SW480 (cell line): ENCODE measurements at places on chromosomes 1 and 21.
A peak's percentile ranks its signal among the peaks of the same experiment; 100 is the strongest.

GRCh38 chr1:157084720-157085119 lies 14.9 kb downstream of the ETV3L start:
- no peak for DNase-seq

DNA sequence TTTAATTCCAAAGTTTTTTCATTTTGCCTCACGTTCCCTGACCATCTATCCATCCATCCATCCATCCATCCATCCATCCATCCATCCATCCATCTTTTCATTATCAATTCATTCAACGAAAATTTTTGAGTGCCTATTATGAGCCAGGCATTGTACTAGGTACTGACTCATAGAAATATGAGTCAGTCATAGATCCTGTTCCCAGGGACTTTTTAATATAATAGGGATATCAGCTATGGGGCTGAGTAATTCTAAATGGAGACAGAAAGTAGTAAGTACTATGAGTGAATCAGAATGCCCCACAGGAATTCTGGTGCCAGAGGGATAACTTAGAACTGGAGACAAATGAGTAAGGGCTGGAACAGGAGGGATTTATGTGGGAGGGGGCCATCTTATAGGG lies 49.8 kb upstream of the GNG12 start:
- DNase-seq: no peak

- no peak for DNase-seq
Measured at GRCh38 chr1:44945967-44946366, 40.4 kb downstream of the EIF2B3 start.

- DNase-seq: no peak
Measured at GRCh38 chr1:52756020-52756419, 29.8 kb downstream of the ZYG11B start.

- no peak for DNase-seq
Measured at GRCh38 chr1:74457253-74457652, 55.2 kb downstream of the LRRC53 start.

DNA sequence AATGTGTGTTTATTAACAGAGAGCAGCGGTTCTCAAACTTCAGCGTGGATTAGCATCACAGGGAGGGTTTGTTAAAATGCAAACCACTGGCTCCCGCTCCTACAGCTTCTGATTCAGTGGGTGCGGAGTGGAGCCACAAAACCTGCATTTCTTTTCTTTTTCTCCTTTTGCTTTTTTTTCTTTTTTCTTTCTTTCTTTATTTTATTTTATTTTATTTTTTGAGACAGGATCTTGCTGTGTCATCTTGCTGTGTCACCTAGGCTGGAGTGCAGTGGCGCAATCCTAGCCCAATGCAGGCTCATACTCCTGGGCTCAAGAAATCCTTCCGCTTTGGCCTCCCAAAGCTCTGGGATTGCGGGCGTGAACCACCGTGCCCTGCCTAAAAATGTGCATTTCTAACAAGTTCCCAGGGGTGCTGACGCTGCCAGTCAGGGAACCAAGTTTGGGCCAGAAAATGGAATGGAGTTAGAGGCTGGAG lies 20.9 kb upstream of the SLC1A7 start:
- DNase-seq: no peak

DNA sequence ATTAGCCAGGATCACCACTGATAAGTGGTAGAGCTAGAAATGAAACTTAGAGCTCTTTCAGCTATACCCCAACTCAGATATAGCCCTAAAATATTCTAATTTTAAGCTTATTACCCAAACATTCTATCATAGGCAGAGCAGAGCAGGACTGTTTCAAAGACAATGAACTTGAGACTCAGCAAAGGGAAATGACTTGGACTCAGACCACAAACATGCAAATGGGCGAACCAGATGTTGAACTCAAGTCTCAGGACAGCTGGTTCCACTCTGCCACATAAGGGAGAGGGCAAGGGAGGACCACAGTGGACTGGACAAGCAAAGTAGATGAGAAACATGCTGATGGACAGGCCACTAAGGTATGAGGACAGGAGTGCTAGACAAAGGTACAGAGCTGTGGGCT lies 315.3 kb downstream of the OMA1 start:
- DNase-seq: no peak

GRCh38 chr1:100719490-100719889 lies at the start of gene VCAM1:
TSS of gene VCAM1 (plus strand) at chr1:100719742. CDS start at chr1:100719861, 119 bp downstream.
- no peak for DNase-seq

DNA sequence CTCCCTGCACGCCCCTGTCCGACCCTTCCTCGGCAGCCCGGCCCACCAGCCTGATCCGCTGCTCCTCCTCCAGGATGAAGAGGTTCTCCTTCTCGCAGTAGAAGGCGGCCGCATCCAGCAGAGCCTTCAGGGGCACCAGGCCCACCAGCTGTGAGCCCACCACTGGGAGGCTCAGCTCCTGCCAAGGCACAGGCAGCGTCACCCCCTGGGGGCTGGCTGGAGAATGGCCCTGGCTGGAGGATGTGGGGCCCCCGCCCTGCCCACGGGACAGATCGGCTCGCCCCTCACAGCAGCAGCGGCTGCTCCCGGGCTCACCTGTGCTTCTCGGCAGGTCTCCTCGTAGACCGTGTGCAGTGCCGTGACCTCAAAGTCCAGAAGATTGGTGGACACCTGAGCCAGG lies 5.3 kb downstream of the FTCD start:
- no peak for DNase-seq

DNA sequence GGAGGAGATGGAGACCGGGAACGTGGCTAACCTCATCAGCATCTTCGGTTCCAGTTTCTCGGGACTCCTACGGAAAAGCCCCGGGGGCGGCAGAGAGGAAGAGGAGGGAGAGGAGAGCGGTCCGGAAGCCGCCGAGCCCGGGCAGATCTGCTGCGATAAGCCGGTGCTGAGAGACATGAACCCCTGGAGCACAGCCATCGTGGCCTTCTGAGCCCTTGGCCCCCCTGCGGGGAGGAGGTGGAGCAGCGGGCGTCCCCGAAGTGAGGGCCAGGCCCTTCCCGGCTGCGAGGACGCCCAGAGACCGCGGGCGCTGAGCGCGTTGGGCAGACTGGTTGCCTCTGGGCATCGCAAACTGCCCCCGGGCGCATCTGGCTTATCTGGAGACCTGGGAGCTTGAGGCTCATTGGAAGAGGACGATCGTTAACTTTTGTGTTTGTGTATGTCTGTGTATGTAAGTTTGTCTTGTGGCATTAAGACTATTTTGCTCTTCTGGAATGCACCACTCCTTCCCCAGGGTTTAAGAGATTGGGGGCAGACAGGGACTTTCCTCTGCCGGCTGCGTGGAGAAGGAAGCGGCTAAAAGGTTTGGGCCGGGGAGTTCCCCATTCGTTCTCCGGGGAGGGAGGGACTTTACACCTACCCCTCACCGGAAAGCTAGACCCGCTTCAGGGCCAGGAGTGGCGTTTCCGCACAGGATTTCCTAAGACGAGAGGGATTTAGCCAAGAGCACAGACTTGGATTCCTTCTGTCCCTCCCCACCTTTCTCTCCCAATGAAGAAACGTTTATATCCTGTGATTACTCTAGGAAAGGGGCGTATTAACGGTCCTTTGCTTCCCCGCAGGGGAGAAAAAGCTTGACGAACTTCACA lies 1.4 kb downstream of the IER5 start:
- no peak for DNase-seq

DNA sequence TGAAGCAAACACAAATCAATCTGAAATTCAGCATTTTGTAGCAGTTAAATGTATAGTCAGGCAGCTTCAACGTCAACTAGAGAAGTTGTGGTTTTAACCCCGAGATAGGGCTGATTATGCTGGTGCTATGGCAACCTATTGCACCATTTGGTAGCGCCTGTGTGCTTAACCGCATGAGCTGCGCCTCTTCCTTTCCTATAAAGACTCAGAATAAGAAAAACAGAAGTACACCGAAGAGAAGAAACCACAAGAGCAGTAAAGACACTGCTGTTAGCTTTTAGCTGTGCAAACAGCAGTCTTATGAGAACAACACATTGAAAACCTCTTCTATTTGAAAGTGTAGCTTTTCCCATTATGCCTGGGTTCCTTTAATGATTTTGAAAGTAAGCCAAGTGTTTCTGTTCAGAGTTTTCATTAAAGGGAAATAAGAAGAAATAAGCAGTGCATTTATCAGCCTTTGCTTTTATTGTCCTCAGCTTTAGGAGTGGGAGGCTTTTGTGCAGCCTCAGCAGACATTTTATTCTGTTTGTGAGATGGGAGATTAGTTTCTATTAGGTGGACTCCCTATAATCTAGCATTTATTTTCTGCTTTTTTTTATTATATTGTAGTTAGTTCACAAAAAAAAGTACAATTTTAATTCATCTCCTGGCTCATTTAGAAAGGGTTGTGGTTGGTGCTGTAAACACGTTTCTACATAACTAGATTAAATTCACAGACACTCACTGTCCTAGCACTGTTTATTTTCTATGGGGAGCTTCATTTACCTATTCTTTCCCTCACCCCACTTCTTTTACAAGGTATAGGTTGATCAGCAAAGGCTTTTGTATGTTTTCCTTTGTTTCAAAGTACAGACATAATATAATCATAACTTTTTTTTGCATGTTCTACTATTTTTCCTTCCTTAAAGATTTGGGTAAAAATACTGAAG lies 43.3 kb downstream of the PTPRC start:
- DNase-seq: peak; percentile 87

- peak; percentile 41 for DNase-seq
Measured at GRCh38 chr1:107277022-107277421, 136.2 kb downstream of the NTNG1 start.

DNA sequence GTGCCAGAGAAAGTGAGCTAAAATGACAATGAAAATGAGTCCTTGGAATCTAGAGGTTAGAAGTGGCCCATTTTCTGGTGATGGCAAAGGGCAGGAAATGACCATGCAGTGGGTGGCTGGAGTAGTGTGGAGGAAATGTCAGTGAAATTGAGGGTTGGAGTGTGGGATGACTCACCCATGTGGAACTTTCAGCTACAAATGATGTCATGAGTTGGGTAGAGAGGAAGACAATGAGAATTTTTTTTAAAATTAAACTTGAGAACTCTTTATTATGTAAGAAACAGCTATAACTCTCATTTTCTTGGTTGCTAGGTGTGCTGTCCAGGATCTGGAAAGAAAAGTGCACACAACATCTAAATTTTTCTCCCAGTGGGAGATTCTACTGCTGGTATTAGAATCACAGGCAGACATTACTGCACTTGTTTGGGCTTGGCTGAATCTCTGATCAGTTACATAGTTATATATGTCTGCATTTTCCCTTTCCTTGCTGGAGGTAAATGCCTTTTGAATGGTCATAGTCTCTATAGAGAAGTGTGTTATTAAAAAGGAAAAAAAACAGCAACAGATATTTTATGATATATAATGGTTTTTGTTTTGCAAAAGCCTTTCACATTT lies 56.8 kb upstream of the GNG12 start:
- peak; percentile 84 for DNase-seq

- peak; percentile 53 for DNase-seq
Measured at GRCh38 chr1:29096231-29096886, 27.3 kb downstream of the TMEM200B start.

DNA sequence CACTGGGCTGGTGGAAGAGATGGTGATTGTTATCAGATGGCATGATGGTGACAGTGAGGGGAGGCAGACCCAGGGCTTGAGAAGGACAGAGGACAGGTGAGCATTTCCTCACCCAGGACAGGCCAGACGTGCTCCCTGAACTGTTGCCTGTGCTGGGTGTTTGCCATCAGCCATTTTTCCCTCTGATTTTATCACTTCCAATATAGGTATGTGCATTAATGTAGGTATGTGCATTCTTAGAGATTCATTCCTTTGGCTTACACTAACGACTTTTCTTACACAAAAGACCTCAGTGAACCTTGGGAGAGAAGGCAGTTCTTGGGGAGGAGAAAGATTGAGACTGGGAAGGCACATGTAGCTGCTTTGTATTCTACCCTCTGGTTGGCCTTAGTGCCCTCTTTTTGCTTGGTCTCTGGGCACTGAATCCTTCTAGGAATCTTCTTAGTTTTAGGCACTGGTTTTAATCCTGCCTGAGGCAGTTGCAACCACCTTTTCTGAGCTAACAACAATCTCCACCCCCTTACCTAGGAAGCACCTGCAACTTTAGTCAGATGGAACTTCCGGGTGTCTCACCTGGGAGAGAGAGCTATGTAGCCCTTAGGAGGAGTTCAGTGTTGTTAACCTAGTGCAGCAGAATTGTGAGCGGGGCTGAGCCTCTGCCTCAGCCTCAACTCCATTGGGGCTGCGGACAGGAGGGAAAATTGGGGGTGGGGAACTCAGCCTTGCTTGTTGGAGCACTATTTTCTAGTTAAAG lies 30.9 kb downstream of the C1orf116 start:
- peak; percentile 44 for DNase-seq

DNA sequence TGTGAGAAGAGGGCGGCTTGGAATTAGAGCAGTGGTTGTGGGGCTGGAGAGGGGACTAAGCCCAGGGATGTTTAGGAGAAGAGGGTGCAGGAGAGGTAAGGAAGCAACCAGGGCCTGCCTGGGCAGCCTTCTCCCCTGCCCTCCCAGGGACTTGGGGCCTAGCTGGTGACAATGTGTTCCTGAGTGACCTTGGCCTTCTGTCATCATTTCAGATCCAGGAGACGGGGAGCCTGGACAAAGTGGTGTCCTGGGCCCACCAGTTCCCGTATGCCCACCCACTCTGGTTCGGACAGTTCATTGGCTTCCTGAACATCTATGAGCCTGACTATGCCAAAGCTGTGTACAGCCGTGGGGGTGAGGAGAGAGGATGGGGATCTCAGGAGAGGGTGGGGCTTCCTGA lies 11.8 kb downstream of the CYP4B1 start:
- DNase-seq: no peak

GRCh38 chr1:156148216-156148615 lies 5.2 kb upstream of the SEMA4A start:
- DNase-seq: no peak

- DNase-seq: no peak
Measured at GRCh38 chr1:104874044-104874443, 1124.3 kb downstream of the AMY1C start.

GRCh38 chr1:12405325-12406210 lies 175.7 kb downstream of the VPS13D start:
- no peak for DNase-seq

- no peak for DNase-seq
Measured at GRCh38 chr1:48561444-48561843, 89.4 kb upstream of the SPATA6 start.

DNA sequence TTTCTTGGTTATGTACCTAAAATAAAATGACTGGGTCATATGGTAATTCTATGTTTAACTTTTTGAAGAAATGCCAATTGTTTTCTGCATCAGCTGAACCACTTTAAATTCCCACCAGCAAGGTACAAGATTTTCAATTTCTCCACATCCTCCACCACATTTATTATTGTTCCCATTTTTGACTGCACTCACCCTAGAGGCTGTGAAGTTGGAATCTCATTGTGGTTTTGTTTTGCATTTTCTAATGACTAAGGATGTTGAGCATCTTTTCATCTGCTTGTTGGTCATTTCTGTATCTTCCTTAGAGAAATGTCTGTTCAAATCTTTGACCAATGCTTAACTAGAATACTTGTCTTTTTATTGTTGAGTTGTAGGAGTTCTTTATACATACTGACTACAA lies 72.5 kb downstream of the ASTN1 start:
- no peak for DNase-seq

GRCh38 chr1:47678464-47678980 lies 240.7 kb downstream of the FOXD2 start:
- no peak for DNase-seq

DNA sequence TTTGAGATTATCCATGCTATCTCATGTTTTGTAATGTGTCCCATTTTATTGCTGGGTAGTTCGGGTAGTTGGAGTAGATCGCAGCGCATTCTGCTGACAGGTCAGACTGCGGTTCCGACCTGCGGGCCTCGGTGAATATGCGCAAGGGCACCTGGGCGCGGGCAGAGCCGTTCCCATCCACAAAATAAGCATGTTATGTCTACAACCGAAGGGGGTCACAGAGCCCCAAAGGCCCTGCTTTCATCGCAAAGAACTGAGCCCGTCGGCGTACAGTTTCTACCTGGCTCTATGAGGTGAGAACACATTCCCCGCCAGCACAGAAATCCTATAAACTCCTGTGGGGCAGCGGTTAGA lies 88.4 kb downstream of the PRKAB2 start:
- no peak for DNase-seq

- DNase-seq: no peak
Measured at GRCh38 chr1:169890761-169891538, 2.7 kb downstream of the SCYL3 start.
